Large intestine (tissue), 12 donors: ENCODE measurements at places on chromosomes 7 and 10. TPM values are rescaled to one million over a fixed set of nuclear protein-coding genes. Genes with fewer than 3 reads are reported as not detected.

The SPDYE1 gene
- polyA plus RNA-seq, result 0.72 TPM

- DNase-seq, result no peak
Observed at GRCh38 chr7:133950855-133951254, 176.3 kb upstream of the LRGUK start.

DNA sequence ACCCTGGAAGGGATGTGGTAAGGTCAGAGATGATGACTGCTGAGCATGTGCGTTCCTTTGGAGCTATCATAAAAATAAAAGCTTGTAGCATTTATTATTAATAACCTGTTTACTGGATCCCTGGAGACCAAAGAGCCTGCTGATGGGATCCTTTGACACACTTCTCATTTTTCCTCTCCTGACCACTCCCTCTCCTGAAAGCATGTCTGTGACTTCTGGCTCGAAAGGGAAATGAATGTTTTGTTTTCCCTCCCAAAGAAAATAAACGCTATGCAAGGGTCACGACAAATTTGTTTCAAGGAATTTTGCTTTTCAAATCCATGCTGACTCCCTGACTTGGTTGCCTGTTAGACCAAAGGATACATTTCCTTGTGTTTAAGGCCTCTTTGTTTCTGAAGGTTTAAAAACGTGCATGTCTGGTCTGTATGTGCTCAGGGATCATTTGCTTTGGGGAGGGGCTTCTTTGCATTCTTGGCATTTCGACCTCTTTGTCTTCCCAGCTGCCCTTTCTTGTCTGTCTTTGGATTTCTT lies 185.1 kb upstream of the AGK start:
- no peak for DNase-seq

The KIAA1217 gene
- 54.9 TPM for polyA plus RNA-seq

The SUGCT gene
- polyA plus RNA-seq, result 18.8 TPM

The ITGA8 gene
- polyA plus RNA-seq, result 9.5 TPM

The HIPK2 gene
- 12.6 TPM for polyA plus RNA-seq

- no peak for DNase-seq
Observed at GRCh38 chr10:120987359-120987758, 136.2 kb downstream of the WDR11 start.

- no peak for DNase-seq
Observed at GRCh38 chr10:46560952-46561351, 4.5 kb upstream of the GPRIN2 start.

The FZD1 gene
- polyA plus RNA-seq, result 13.2 TPM

DNA sequence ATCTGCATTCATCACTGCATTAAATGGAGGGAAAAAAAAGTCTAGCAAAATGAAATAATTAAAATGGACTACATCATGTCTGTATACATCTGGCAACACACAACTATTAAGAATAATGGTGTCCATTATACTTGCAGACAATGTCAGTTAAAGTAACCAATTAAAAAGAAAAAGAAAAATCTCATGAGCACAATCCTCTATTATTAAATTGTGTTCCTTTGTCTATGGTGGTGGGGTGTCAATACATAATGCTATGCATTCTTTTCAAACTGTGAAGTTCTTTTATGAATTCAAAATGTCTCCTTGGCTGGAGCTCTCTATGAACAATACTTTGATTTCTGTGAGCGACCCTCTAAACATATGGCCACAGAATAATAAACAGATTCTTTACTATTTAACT lies 63.5 kb downstream of the NRP1 start:
- DNase-seq, result no peak

- DNase-seq, result no peak
Observed at GRCh38 chr10:32650246-32650655, 204.3 kb downstream of the CCDC7 start.

DNA sequence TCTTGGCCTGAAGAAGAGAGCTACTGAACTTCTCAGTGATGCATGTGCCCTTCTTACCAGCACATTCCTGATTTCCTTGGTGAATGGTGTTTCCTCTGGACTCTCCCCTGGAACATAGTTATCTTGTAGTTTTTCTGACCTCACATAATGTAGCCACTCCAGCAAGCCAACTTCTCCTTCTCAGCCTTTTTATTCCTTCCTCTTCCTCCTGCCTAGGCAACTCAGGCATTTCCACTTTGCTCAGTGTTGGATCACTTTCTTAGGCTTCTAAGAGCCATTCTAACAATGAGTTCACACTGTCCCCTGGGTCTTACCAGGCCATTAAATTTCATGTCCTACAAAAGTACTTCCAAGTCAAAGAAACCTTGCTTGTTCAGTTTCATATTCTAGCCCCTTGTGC lies 3.6 kb upstream of the PTTG1IP2 start:
- no peak for DNase-seq
